ENCODE measurements at places on chromosomes 7 and 10.

DNA sequence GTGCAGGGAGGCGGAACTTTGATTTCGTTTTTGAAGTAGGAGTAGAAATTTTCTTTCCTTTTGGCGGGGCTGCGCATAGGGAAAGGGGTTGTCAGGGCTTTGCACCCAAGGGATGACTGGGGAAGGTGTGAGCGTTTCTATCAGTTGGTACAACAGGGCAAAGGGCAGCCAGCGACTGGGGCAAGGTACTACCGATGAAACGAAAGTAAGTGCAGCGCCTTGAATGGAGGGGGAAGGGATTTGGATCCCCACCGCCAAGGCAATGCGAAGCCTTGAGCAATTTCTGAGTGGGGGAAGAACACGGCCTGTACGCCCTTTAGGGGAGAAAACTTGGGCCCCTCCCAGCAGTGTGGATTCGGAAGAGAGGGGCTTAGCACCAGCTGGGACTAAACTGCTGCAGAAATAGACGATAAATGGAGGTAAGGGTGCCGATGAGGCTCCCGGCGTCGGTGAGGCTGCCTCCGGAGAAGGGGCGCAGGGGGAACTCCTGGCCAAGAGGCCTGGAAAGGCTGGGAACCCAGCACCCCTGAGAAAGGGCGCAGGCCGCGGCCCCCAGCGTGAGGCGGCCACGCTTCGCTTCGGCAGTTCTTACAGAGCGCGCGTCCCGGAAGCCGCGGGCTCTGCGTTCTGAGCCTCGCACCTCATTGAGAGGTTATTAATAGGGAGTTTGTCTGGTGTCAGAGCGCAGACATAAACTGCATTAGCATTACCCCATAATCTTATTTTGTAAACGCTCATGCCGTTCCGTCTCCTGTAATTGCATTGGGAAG is 10.0 kb upstream of the TLX1 start:
- DNase-seq, result no peak

GRCh38 chr10:22365644-22366434 is 20.5 kb downstream of the SPAG6 start:
- DNase-seq, result no peak

- no peak for DNase-seq
These were observed 6.6 kb upstream of the STX1A start for GRCh38 chr7:73726083-73726466.

DNA sequence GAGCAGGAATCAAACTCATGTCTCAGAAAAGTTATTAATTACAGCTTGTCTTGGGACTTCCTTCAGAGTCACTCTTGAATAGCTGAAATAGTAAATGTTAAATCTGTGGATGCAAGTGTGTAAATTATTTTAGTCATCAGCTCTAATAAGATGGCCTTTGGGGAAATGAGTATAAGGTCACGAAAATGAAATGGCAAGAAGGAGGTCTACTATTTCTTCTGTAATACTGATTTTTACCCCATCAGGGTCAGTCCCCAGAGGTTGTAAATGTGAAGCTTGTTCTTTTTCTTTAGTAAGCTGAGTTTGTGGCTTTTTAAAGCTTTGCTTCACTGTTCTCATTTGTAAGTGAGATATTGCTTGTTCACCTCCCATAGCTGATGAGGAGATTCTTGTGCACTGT is 63.9 kb downstream of the GBF1 start:
- no peak for DNase-seq

DNA sequence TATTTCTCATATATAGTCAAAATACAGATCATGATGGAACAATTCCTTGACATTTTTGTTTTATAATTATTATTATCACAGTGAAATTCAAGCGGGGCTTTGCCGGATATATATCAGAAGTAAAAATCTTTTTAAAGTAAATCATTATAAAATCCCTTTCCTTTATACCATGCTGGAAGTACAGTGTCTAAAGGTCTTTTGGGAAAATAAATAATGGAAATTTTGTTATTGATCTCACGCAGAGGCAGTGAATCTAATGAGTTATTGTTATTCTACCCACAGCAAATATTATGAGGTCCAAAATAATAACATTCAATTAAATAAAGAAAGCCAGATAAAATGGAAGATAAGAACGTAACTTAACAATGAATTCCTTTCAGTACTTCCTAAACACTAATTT is 33.8 kb downstream of the GFRA1 start:
- DNase-seq, result no peak
